ENCODE measurements at places on chromosomes 11 and 22. TPM values are rescaled to one million over a fixed set of nuclear protein-coding genes. Genes with fewer than 3 reads are reported as not detected.

- no peak for DNase-seq
- peaks cover 17% of the 10 kb centered on the region for H3K36me3 ChIP-seq
- no peak overlapping the region for H3K4me3 ChIP-seq
- no peaks in the 10 kb centered on the region for H3K27me3 ChIP-seq
- peaks cover 60% of the 10 kb centered on the region for H3K4me1 ChIP-seq
- peak overlapping the region; percentile 48 for H3K27ac ChIP-seq
Observed at GRCh38 chr22:23227380-23227779, 47.1 kb downstream of the BCR start.

- no peaks in the 10 kb centered on the region for H3K36me3 ChIP-seq
- DNase-seq: no peak
- H3K4me3 ChIP-seq: no peak overlapping the region
- H3K27ac ChIP-seq: no peak overlapping the region
- no peaks in the 10 kb centered on the region for H3K4me1 ChIP-seq
Observed at GRCh38 chr22:47352920-47353700, 590.7 kb downstream of the TBC1D22A start.

DNA sequence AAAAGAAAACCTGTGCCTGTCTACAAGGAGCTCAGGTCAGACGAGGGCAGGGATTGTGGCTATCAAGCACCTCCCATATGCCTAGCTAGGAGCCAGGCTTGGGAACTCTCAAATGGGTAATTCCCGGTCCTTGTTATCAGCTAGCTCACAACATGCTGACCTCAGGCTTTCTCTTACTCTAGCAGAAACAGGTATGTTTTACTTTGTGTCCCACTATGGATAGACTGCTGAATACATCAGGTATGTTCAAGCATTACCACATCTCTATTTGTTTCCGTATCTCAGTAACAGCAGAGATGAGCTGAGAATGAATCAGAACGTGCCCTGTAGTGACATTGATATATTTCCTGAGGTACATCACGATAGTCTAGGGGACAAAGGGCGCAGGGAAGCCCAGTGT is 29.4 kb downstream of the SHISA8 start:
- no peak overlapping the region for H3K4me3 ChIP-seq
- no peak overlapping the region for H3K27ac ChIP-seq
- no peak for DNase-seq
- H3K36me3 ChIP-seq: peaks cover 60% of the 10 kb centered on the region

- no peaks in the 10 kb centered on the region for H3K36me3 ChIP-seq
- DNase-seq: no peak
- H3K27me3 ChIP-seq: no peaks in the 10 kb centered on the region
- H3K27ac ChIP-seq: no peak overlapping the region
- H3K4me3 ChIP-seq: no peak overlapping the region
Observed at GRCh38 chr11:19697721-19698121, 14.9 kb upstream of the NAV2 start.

DNA sequence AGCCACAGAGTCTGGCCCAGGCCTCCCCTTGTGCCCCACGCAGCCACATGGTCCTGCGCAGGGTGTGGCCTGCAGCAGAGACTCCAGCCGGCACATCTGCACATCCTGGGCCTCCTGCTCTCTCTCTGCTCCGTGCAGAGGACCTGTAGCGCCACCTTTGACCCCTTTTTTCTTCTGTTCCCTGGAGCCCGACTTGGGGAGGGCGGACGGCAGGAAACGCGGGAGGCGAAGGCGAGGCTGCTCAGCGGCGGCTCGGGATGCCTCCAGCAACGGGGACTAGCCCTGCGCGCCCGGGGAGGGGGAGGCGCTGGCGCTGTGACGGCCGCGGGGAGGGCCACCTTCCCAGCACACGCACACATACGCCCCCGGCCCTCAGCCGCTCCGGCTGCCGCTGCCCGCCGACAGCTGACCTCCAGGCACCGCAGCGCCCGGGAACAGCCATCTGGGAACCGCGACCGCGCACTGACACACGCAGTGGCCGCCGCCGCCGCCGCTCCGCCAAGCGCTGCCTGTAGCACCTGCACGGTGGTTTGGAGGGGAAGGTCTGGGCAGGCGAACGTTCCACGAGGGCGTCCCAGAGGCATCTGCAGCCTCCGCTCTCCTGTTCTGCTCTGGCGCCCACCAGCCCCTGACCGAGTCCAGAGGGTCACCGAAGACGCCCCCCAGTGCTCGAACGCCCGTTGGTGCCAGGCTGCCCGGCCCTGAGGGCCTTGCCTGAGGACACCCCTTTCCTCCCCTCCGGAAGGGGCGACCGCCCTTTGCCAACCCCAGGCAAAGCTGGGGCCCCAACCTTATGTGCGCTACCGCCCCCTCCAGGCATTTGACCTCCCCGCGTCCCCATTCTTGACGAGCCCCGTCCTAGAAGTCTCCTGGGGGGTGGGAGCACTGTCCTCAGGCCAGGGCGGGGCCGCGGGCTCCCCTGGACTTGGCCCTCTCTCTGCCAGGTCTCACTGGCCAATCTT is 16.9 kb upstream of the C22orf42 start:
- no peak overlapping the region for H3K27ac ChIP-seq
- peak overlapping the region; percentile 56 for H3K4me3 ChIP-seq
- H3K36me3 ChIP-seq: no peaks in the 10 kb centered on the region
- H3K4me1 ChIP-seq: no peaks in the 10 kb centered on the region

DNA sequence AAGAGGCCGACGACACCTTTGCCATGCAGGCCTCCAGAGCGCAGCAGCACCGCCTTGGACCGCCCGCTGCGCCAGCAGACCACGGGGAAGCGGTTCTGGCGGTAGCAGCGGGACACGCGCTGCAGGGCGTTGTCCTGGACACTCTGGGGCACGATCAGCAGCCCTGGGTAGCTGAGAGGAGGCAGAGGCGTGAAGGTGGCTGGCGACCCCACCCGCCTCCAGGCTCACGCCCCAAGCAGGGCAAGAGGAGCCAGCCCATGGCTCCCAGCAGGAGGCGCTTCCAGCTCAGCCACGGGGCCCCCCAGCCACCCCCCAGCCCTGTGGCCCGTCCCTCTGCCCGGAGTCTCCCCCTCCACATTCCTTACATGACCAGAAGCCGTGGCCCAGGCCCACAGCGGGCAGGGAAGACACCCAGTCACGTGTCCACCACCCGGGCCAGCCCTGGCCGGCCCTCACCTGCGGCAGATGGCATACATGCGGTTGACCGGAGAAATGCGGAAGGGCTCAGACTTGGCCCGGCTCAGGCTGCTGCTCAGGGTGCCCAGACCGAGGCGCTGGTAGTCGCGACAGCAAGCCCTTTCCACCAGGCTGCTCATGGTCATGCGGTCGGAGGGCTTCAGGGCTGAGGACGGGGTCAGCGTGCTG is 15.2 kb downstream of the SBF1 start:
- peaks cover 69% of the 10 kb centered on the region for H3K36me3 ChIP-seq
- no peak overlapping the region for H3K4me3 ChIP-seq
- H3K27ac ChIP-seq: no peak overlapping the region
- peaks cover 8% of the 10 kb centered on the region for H3K4me1 ChIP-seq
- DNase-seq: no peak
- no peaks in the 10 kb centered on the region for H3K27me3 ChIP-seq

DNA sequence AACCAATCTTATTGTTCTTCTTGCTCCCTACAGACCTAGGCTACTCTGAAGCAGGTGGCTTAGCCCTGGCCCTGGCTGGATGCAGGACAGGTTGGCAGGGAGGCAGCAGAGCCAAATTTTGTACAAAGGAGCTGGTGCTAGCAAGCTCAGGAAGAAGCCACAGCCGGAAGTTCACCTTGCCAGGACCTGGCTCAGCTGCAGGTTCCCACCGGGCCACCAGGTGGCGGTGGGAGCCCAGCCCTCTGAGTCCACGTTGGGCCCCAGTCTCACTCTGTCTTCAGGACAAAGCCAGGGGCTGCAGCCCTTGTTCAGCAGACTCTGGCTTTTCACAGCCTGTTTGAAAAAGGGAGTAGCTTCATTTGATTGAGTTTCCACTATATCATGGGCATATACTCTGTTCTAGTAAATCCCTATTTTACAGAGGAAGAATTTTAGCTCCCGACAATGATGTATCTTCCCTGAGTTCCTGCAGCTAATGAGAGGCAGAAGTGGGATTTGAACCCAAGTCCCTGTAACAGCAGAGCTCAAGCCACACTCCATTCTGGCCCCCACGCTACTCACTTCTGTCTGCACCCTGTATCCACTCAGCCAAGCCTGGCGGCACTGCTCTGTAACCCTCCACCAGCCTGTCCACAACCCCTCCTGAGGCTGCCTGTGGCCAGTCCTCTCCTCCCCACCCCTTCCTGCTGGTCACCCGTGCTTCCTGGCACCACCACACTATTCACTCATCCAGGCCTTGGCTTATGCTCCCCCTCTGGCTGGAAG is 3.3 kb downstream of the TKFC start:
- no peak overlapping the region for H3K4me3 ChIP-seq
- H3K36me3 ChIP-seq: peaks cover 38% of the 10 kb centered on the region
- DNase-seq: peak; percentile 90
- peaks cover 8% of the 10 kb centered on the region for H3K4me1 ChIP-seq

- no peak overlapping the region for H3K27ac ChIP-seq
- DNase-seq: no peak
- no peak overlapping the region for H3K4me3 ChIP-seq
- peaks cover 31% of the 10 kb centered on the region for H3K27me3 ChIP-seq
- no peaks in the 10 kb centered on the region for H3K36me3 ChIP-seq
Observed at GRCh38 chr22:43642319-43643206, 169.5 kb downstream of the EFCAB6 start.

DNA sequence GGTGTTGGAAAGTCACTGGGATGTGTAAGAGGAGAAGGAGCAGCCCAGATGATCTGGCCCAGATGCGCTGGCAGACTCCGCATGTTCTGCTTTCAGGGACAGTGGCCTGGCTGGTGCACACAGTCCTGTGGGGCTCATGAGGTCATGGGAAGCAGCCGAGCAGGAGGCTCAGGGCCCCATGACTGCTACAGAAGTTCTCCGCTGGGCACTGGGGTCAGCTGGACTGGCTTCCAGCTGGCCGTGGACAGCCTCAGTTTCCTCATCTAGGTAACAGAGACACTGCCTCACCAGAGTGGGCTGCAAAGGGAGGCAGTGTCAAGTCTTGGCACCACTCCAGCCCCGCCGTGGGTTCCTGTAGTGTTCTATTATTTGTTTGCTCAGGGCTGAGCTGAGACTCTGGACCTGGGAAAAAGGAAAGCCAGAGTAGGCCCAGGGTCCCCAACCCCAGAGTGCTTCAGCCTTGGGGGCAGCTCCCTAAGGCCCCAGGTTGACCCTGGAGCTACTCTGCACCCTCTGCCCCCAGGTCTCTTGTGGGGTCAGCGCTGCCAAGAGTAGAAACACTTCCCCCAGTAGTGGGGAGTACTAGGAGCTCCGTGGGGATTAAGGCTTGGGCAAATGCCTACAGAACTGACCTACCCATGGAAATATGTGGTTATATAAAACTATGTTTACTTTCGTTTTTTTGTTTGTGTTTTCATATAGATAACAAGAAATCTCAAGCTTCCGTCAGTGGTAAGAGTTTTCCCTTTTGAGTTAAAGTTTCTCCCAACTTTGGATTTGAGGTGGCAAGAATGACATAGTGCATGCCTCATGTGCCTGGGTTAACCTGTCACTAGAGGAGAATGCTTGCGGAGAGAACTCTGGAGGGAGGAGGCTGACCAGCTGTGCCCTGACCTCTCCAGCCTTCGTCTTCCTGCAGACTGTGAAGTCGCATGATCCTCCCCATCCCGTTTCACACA is 45.3 kb downstream of the MED15 start:
- H3K4me1 ChIP-seq: peaks cover 26% of the 10 kb centered on the region
- H3K4me3 ChIP-seq: no peak overlapping the region
- H3K27me3 ChIP-seq: no peaks in the 10 kb centered on the region
- H3K36me3 ChIP-seq: peaks cover 35% of the 10 kb centered on the region
- DNase-seq: no peak
- H3K27ac ChIP-seq: no peak overlapping the region

DNA sequence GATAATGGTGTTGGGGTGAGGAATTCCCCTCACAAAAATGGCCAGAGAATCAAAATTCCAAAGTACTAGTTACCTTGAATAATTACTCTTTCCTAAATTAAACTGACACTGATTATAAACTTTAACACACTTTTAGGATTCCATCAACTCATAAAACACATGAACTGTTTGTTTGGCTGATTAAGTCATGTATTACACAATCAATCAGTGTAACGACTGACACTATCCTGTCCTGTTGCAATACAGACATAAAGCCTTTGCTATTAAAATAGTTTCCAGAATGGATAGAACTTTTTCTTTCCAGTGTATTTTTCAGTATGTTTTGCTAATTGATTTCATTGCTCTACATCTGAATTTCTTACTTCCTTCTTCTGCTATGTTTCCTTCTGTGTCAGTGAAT is 1709.4 kb upstream of the RAG2 start:
- no peaks in the 10 kb centered on the region for H3K36me3 ChIP-seq
- no peak overlapping the region for H3K27ac ChIP-seq

DNA sequence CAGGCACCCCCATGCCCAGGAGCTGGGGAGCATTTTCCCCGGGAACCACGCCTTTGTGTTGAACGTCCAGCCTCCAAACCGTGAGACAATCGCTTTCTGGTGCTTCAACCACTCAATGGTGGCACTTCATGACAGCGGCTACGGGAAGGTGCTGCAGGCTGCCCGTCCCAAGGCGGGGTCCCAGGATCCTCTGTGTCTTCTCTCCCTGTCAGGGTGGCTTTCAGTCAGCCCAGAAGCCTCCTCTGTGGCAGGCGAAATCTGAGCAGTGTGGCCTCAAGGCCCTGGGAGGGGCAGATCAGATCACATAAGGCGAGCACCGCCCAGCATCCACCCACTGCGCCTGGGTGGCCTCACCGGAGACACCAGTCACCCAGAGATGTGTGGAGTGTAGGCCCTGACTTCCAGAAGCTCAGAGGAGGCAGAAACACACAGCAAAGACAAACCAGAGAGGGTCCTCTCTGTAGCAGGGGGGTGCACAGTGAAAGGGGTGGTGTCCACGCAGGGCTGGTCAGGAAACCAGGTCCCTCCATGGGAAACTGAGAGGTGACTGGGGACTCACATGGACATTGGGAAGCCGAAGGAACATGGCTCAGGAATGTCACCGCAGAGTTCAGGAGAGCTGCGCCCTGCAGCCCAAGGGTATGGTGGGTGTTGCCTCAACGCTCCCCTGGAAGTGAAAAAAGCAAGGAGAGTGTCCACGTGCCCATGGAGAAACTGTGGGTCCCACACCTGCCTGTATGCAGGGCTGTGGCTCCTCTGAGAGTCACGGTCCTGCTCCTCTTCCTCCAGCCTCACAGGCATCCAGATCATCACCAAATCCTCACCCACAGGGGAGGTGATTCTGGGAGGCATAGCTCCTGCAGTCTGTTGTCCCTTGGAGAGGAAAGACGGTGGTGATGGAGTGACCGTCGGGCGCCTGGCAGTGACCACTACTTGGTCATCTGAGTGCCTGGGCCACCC is 1420.7 kb downstream of the TBC1D22A start:
- no peak for DNase-seq
- no peaks in the 10 kb centered on the region for H3K27me3 ChIP-seq
- H3K36me3 ChIP-seq: no peaks in the 10 kb centered on the region
- H3K4me3 ChIP-seq: no peak overlapping the region
- no peak overlapping the region for H3K27ac ChIP-seq
- no peaks in the 10 kb centered on the region for H3K4me1 ChIP-seq

INPP5J gene
- total RNA-seq: 4.1 TPM

ARHGAP42 gene
- total RNA-seq: 9.9 TPM

APOBEC3H gene
- not detected for total RNA-seq

KAT5 gene
- 50.9 TPM for total RNA-seq

All from Calu3 (cell line).